Spinal cord (tissue), 10 donors: ENCODE measurements at places on chromosomes 1 and 21. TPM values are rescaled to one million over a fixed set of nuclear protein-coding genes. Genes with fewer than 3 reads are reported as not detected.

The GJA4 gene
- total RNA-seq, result 23.6 TPM

The GPBP1L1 gene
- 87.0 TPM for total RNA-seq

The PLA2G2C gene
- not detected for total RNA-seq

The USH2A gene
- total RNA-seq, result 0.39 TPM

The PROX1 gene
- 4.3 TPM for total RNA-seq

The LDLRAD1 gene
- not detected for total RNA-seq

The CYP4A22 gene
- 0.22 TPM for total RNA-seq

The PDZK1 gene
- 1.9 TPM for total RNA-seq

The ELF3 gene
- 0.59 TPM for total RNA-seq

The TLCD4 gene
- total RNA-seq, result 3.9 TPM

The FASLG gene
- total RNA-seq, result not detected

The TXLNA gene
- 52.0 TPM for total RNA-seq

The B3GALT5 gene
- total RNA-seq, result 3.1 TPM

The GJA9 gene
- not detected for total RNA-seq

The PARS2 gene
- 4.0 TPM for total RNA-seq

The HSF2BP gene
- total RNA-seq, result 2.0 TPM

The RNU1-4 gene
- total RNA-seq, result 4,182 TPM

The TMEM52 gene
- total RNA-seq, result 2.2 TPM

The RGS4 gene
- total RNA-seq, result 15.5 TPM
